ENCODE measurements at places on chromosomes 4 and X.

GRCh38 chr4:48844843-48845242 is 14.0 kb downstream of the OCIAD1 start:
- DNase-seq: no peak

GRCh38 chr4:95092766-95093165 is 335.0 kb downstream of the BMPR1B start:
- peak; percentile 29 for DNase-seq

DNA sequence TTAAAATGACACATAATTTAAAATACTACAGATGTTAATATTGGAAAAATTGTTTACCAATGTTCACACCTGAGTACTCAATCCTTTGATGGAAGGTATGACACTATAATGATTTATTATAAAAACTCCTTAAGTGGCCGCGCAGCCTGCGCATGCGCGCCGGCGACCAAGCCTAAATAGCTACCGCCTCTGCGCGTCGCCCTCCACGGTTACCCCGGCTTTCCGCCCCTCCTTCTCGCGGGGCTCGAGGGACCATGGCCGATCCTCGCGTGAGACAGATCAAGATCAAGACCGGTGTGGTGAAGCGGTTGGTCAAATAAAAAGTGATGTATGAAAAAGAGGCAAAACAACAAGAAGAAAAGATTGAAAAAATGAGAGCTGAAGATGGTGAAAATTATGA is 170.2 kb downstream of the DMD start:
- no peak for DNase-seq

GRCh38 chr4:150127757-150128156 is 49.5 kb downstream of the DCLK2 start:
- no peak for DNase-seq

DNA sequence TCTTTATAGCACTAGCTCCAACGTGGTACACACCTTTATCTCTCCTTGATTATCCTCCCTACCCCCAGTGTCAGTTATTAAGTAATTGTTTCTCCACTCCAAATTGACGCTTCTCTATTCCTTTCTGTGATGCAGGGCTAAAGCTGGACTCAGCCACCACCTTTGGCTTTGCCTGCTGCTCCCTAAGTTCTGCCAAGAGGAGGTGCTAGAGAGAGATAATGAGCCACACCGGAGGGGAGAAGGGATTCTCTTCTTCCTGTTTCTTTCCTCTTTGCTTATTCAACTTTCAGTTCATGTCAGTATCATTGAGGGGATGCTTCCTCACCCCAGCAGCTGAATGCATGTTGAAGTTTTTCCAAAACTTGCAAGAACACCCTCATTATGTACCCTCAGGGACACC is 176.5 kb downstream of the GBA3 start:
- DNase-seq: no peak

DNA sequence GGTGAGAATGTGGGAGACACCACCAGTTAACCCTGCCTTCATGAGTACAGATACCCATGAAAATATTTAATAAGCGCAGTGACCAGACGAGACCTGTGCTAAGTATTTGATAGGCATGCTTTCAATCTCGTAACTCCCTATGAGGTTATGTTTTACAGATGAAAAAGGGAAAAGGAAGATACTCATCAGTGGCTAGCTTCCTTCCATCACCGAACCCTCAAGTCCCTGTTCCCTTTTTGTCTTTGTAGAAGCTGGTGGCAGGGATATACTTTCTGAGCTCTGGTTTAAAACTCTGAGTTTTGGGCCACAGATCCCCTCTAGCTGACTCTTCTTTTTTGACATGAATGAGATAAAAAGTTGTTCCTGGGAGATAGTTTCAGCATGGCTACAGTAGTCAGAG is 26.3 kb downstream of the AFF1 start:
- DNase-seq: no peak

GRCh38 chr4:74890341-74890740 is 42.6 kb upstream of the PARM1 start:
- no peak for DNase-seq

- no peak for DNase-seq
Measured at GRCh38 chr4:77074381-77074831, 1.4 kb downstream of the CCNI start.

- no peak for DNase-seq
Measured at GRCh38 chr4:55733932-55734331, 85.7 kb upstream of the EXOC1L start.

DNA sequence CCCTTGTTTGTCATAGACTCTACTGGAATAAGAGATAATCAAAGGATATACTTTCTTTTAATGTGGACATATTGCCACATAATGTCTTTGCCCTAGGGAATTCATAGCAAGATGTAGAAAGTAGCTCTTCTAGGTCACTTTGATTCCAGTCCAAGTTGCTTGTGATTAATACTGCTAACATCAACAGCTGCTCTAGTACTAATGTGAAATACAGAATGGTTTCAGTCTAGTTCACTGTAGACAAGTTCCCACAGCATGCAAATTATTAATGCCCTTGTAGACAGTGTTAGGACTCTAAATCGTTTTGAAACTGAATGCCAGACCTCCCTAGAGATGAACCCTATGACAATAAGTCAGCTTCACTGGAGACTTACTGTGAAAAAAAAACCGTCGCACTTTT is 494.6 kb upstream of the ATOH1 start:
- DNase-seq: no peak

Data from brain (organoid and tissue), 16 donors.